ENCODE measurements at places on chromosomes 1 and 21.

GRCh38 chr1:41712081-41712480 lies 206.6 kb downstream of the HIVEP3 start:
- no peak for DNase-seq

DNA sequence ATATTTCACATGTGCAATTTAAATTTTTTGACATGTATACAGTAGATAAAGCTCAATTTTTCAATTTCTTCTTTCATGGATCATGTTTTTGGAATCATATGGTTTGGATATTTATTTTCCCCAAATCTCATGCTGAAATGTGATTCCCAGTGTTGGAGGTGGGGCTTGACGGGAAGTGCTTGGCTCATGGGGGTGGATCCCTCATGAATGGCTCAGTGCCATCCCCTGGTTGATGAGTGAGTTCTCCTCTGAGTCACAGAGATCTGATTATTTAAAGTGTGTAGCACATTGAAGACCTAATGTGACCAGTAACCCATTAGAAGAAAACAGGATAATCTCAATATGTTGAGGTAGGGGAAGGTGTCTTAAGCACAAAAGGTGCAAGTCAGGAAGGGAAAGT lies 9.1 kb upstream of the IFI16 start:
- peak; percentile 95 for DNase-seq

- DNase-seq, result no peak
Observed at GRCh38 chr1:234965111-234965510, 163.5 kb downstream of the TOMM20 start.

DNA sequence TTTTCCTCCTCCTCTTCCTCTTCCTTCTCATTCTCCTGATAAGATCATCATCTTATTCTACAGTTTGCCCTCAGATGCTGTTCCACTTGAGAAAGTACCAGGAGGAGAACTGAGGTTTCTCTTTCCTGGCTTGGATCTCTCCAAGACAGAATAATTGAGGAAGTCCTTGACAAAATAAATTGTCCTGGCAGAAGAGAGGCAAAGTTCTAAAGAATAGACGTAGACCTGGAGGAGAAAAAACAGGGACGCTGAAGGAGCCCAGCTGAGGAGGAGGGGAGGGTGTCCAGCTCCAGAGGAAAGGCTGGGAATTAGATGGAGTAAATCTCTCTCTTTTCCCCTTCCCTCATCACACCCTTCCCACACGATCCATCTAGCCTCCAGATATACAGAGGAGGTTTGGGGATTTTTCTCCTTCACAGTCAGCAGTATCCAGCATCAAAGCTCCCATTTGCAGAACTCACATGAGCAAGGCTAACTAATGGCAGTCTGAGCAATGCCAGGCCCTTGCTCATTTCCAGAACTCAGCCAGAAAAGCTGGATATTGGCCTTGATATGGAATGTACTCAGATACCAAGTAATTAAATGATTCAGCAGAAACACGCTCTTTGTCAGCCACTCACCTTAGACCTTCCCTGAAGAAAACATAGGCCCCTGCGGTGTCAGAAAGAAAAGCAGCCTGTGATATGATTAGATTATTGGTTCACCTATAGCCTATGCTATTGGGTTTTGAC lies 5.1 kb upstream of the GNG12 start:
- peak; percentile 29 for DNase-seq

DNA sequence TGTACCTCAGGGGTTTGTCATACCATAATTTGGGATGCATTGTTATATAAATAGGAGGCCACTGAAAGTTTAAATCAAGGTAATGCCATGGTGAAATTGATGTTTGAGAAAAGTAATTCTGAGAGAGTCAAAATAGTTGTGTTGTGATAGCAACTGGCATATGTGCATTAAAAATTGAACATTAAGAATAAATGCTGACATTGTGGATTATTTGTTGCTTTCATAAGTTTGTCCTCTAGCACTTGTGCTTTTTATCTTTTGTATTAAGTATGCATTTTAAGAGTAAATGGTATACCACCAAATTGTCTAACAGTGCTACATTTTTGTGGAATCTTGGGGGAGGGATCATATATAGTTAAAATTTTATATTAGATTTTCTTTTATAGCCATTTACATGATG lies 275.9 kb upstream of the CACYBP start:
- DNase-seq, result no peak

DNA sequence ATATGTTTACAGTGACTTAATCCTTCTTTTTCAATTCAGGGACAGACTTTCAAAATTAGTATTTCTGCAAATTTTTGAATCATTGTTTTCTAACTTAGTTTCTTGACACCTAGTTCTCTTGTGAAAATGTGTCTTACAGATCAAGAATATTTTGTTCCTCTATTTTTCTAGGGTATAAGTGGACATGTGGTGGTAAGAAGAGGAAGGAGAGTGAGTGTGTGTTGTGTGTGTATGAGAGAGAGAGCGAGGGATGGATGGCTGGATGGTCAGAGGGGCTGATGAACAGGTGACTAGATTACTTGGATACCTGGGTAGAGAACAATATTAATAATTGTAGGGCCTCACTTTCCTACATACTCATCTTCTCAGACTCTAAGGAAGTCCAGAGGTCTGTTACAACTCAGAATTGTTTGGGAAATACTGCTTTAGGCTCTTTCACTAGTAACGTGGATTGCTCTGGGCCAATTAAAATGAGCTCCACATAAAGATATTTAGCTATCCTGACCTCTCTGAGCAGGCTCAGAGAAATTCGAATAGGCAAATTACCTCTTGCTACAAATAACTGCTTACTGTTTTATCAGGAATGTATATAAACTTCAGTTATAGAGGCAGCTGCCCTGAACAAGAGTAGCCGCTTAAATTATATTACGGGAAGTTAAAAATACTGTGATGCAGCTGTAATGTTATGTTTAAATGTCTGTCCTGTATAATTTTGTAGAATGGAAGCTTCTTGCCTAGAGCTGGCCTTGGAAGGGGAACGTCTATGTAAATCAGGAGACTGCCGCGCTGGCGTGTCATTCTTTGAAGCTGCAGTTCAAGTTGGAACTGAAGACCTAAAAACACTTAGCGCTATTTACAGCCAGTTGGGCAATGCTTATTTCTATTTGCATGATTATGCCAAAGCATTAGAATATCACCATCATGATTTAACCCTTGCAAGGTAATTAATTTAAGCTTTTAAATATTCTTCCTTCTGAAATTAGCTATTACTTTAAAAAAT lies 19.7 kb downstream of the GPSM2 start:
- DNase-seq, result no peak

GRCh38 chr1:187237542-187237941 lies 408.8 kb downstream of the PLA2G4A start:
- DNase-seq, result peak; percentile 15

GRCh38 chr1:220775240-220775853 lies 11.4 kb upstream of the MTARC1 start:
- DNase-seq, result peak; percentile 12

All from fibroblast of skin of back (primary cell).